GM18507 (cell line): ENCODE measurements at places on chromosomes 11 and 22.

DNA sequence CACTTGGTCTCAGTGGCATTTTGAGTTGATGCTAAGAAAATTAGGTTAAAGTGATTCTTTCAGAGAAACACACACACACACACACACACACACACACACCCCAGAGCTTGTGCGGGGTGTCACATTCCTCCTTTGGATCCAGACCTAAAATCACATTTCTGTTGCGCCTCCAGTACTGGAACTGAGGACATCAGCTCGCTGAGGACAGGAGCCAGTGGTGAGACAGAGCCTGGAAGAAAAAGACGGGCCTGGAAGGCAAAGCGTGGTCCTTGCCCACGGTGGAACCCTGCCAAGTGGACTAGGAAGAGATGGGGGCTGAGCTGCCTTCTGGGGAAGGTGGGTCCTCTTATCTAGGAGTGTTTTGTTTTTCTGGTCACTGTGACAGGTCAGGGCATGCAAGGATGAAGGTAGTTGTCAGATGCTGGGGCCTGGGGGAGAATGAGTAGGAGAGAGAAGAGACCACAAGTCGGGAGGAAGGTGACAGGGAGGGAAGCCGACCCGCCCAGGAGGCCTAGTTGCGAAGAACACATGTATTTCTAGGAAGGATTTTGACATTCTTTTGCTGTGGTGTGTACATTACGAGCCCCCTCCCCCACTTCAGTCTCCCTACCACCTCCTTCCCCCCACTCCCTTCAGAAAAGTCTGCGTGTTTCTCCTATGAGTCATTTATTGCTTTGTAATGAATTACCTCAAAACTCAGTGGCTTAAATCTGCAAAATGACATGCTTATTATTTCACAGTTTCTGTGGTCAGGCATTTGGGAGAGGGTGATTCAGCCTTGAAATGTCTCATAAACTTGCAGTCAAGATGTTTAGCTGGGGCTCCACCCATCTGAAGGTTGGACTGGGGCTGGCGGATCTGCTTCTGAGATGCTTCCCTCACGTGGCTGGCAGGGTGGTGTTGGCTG is 4.8 kb upstream of the ELFN2 start:
- DNase-seq, result no peak

DNA sequence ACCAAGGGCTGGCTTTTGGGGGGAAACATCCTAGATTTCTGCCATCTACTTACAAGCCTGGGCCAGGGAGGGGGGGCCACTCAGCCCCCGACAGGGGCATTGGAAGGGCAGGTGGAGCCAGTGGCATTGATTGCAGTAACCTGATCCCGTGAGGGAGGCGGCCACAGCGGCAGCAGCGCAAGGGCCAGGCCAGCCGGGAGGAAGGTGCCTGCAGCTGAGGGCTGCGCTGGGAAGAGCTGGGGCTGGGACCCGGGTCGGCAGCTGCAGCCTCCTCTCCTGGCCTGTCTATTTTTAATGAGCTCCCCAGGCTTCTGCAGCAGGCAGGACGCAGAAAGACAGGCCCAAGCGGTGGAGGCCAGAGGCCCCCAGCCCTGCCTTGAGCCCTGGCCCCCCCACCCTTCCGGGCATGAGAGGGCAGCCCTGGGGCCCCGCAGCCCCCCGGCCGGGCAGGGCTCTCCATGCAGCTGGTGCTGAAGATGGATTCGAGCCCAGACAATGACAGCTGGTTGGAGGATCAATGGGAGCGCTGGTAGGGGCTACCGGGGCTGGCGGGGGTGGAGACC is 10.6 kb downstream of the FREY1 start:
- DNase-seq, result no peak

- no peak for DNase-seq
Observed at GRCh38 chr22:35705141-35705540, 12.5 kb upstream of the APOL5 start.

DNA sequence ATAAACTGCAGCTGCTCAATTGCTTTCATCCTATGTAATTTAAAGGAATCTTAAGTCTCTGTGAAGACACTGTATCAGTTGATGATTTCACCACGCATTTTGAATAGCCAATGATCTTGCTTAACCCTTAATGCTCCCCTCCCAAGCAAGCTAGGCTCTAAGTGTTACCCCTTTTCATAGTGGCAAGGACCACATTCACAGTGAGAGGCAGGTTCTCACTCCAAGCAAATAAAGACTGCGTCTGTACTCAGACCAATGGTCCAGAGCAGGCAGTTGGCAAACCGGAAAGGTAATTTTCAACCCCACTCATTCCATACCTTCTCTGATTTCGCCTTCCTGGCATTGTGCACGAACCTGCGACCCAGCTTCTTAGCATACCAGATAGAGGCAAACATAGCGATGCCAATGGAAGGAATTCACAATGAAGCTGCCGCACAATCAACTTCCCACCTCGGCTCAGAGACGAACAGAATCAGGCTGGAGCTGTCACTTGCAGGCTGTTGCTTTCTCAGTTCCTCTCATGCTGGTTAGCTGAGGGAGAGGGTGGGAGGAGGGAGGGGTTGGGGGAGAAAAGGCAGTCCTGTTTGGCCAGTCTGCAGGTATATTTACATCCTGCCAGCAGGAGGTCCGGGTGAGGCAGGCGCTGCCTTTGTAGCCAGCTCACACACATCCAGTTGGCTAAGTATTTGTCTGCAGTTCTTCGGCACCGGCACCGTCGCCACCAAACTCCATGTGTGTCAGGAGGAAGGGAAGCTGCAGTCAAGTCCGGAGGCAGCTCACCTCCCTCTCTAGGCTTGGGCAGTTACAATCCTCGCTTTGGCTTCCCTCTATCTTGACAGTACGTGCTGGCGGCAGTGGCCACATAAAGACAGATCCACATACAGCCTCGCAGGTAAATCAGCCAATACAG is 1151.2 kb upstream of the CCDC90B start:
- peak; percentile 2 for DNase-seq

GRCh38 chr22:39352306-39352891 is 2.6 kb downstream of the SYNGR1 start:
- no peak for DNase-seq

DNA sequence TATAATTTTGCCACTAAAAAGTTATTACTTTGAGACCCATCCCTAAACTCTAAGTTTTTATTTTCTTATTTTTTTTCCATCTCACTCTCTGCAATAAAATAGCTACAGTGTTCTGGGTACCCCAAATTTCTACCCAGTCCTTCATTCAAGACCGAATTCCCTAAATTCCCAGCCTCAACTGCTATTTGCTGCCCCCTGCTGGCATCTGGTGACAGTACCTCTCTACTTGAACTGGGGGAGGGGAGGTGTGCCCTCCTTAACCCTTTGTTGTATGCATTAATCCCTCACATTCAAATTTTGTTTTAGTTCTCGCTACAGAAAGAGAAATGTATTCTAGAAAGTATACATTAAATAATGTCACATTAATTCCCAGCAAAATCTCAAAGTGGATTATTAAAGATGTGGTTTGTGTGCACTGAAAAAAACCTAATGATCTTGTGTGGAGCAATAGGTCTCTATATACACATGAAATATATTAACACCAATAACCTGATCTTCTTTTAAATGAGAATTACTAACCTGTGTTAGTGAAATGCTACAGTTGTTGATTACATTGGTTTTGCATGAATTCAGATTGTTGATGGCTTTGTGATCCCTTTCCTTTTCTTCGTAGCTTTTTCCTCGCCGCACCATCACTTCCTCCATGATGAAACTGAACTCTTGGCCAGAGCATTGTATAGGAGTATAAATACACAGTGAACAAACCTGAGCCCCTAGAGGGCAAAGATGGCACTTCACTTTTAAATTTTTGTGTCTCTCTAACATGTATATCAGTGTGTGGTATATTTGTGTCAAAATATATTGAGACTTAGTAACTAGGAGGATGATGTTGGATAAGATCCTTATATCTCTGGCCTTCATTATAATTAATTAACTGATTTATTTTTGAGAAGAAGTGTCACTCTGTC is 590.0 kb downstream of the METTL15 start:
- no peak for DNase-seq

DNA sequence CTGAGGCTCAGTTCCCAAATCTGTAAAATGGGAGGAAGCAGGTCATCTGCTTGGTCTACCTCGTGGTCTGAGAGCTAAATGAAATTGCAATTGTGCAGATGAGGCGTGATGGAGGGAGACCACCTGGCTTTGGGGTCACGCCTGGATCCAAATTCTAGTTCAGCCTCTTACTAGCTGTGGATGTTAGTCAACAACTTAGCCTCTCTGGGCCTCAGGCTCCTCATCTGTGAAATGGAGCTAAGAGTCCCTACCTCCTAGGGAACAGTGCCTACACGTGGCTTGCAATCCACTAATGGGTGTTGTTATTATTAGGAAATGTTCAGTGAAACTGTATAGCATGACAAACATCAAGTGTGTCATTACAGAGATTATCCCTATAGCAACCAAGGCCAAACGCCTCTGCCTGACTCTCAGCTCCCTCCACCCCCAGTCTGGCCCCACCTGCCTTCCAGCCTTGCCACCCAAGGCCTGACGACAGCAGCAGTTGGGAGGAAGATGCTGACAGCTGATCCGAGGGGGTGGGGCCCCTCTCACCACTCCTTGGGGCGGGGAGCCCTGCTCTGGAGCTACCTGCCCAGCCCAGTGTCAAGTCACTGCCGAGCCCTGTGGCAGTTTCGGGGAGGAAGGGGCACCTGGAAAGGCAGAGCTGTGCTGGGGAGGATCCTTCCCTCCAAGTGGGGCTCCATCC is 1.7 kb upstream of the RHOD start:
- DNase-seq, result no peak

GRCh38 chr11:6554828-6555706 is 48.3 kb downstream of the RRP8 start:
- no peak for DNase-seq

GRCh38 chr11:11587122-11587521 is 34.7 kb downstream of the GALNT18 start:
- DNase-seq, result no peak

- no peak for DNase-seq
Observed at GRCh38 chr11:27081056-27081455, 40.4 kb downstream of the BBOX1 start.

GRCh38 chr22:20758688-20759087 is 15.2 kb upstream of the SERPIND1 start:
- no peak for DNase-seq

DNA sequence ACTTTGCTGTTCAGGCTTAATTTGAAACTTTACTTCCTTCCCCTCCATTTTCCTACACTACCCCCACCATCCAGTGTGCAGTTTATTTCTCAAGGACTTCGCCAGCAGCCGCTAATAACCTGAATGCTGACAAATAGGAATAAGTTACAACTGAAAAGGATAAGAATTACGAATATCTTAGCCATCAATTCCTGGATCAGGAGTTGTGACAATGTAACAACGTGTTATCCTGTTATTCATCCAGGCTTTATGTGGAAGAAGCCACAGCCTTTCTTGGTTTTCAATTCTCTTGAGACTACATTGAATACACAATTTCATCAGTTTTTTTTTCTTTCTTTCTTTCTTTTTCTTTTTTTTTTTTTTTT is 5.9 kb downstream of the HBG1 start:
- DNase-seq, result no peak

DNA sequence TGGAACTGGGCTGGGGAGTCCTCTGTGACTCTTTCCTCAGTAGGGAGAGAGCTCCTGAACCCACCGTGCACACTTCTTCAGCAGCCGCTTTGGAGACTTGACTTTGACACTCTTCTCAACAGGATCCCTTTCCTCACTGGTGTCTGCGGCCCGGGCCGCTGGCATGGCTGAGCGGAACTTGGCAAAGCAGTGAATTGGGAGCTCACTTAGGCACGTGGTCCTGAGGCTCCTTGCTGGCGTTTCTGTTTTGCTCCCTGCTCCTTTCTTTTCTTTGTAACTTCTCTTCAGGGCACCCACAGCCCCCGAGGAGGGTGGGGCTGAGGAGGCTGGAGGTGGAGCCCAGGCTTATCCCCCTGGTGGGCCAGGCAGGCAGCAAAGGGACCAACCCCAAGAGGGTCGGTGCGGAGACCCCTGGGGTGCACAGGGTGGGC is 8.4 kb upstream of the KCNQ1OT1 start:
- no peak for DNase-seq

- DNase-seq, result no peak
Observed at GRCh38 chr11:106958517-106959248, 59.6 kb downstream of the GUCY1A2 start.

- DNase-seq, result no peak
Observed at GRCh38 chr11:12666915-12667314, 7.3 kb upstream of the TEAD1 start.

DNA sequence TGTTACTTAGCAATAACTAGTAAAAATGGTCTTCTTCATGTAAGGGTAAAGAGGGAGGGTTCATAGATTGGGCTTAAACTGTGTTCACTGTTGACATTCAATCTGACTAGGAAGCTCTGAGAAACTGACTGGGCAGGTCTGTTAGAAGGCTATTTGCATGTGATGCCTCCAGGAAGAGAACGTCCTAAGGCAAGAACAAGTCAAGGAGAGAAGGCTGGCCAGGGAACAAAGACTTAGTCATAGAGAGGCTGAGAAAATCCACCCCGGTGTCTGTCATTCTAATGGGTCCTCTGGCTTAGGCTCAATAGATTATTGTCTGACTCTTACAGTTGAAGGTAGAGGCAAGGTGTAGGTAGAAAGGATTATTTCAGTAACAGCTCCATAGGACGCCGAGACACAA is 50.3 kb upstream of the CD44 start:
- no peak for DNase-seq

GRCh38 chr22:49481659-49482399 is 345.8 kb downstream of the BRD1 start:
- DNase-seq, result no peak

- DNase-seq, result no peak
Observed at GRCh38 chr22:41927813-41928212, 1.2 kb upstream of the TNFRSF13C start.

DNA sequence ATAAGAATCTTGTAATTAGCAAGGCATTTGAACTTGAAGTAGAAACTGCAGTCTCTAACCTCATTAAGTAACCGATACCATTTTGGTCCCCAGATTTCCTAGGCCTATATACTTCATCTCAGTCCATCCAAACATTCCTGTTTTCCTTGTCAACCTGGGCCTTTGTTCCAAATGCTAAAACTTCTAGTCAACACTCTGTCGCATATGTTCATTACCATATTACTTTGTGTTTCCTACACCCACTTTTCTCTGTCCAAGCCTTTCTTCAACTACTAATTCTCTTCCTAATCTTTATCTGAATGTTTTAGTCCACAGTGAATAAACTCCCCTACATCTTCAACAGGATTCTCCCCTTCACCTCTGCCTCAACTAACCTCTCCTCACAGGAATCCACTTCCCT is 31.4 kb downstream of the MTMR2 start:
- no peak for DNase-seq

DNA sequence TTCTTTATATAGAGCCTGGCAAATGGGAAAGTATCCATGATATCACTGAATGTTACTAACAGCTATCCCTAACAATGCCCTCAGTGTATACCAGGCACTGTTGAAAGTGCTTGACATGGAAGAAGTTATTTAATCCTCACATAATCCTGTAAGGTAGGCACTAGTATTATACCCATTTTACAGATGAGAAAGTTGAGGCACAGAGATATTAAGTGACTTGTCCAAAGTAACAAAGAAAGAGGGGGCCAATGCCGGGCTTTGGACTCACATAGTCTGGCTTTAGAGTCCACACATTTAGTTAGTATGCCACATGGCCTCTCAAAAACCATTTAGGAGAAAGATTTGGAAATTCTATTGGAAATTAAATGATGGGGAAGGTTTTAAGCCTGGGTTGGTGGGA is 220.8 kb upstream of the PLET1 start:
- DNase-seq, result no peak
